ENCODE measurements at places on chromosomes 12 and 14.

DNA sequence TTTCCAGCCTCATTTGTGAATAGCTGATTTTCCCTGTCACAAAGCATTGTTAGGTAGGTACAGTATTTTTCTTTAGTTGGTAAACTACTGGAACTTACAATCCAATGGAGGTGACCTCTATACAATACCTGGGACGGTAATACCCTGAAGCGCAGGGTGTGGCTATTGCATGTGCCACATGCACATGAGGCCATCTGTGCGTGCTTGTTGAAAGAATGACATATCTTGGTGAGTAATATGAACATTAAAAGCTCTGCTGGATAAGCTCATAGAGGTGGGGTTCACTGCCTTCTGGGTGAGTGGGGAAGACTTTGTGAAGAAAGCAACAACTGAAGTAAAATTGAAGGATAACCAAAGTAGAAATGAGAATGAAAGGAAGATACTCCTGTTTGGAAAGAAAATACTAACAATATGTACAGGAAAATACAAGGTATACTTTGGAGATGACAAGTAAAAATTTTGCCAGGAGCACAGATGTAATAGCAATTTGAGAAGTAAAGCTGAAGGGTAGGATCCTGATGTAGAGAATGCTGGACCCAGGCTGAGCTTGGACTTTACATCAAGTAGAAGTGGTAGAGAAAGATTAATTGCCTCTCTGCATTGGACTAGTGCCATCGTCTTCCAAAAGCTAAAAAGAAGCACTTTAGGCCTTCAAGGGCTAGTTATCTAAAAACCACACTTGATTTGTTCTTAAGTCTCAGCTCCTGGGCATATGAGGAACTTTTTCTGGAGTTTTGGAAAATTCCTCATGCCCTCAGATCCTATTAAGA is 97.1 kb downstream of the SLC38A6 start:
- DNase-seq: no peak

DNA sequence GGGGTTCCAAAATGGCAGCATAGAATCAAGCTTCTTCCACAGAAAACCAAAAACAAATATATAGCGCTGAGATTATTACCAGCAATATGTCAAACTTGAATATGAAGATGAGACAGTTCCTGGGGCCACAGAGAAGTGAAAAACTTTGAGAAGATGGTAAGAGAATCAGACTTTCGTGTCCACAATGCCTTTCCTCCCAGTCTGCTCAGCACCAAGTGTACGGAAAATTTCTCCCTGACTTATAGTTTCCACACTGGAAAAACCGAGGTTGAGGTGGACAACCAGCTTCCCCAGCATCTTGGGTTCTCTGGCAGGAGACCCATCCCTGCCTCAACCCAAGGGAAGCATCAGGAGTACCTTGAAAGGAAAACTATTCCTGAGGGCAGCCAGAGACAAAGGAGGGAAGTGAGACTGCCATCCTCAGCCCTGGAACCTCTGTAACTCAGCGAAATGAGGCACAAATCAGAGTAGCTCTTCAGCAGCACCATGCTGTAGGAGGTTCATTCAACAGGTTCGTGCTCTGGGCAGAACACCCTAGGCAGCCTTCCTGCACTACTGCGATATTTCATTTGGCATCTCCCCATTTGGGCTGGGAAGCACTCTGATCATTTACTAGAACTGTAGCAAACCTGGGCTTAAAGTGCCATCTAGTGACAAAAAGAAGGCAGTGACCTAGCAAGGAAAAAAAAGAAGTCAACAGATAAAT is 52.4 kb upstream of the CAPRIN2 start:
- no peak for DNase-seq

GRCh38 chr12:77953528-77954205 is 123.0 kb downstream of the NAV3 start:
- no peak for DNase-seq

- no peak for DNase-seq
These were observed 42.5 kb downstream of the MARK3 start for GRCh38 chr14:103427485-103428443.

DNA sequence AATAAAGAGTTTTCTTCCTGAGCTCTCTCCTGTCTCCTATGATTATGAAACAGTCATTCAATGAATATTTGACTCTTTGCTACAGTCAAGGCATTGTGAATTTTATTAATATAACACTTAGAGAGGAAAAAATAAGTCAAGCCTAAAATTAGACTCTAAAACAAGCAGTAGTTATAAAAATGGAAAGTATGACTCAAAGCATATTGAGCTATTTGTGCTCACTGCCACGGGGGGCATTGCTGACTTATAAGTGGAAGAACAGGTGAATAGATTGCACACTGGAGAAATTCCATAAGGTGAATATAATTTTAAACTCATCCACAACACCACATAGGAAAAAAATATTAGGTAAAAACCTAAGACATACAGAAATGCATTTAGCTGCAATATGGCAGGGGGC is 87.7 kb upstream of the CCDC196 start:
- DNase-seq: no peak

DNA sequence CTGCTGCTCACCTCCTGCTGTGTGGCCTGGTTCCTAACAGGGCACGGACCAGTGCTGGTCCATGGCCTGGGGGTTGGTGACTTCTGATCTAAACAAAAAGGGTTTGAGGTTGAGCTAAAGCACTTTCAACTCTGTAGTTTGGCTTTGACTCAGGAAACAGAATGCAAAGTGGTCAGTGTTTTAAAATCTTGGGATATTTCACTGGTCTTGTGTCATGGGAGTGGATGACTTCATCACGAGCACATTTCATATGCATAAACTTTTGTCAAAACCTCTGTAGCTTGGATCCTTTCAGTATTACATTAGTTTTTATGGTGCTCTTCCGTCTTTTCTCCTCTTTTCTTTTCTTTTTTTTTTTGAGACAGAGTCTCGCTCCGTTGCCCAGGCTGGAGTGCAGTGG is 25.6 kb downstream of the FAM161B start:
- DNase-seq: no peak

- no peak for DNase-seq
These were observed 7.2 kb upstream of the SH2B3 start for GRCh38 chr12:111398530-111398929.

DNA sequence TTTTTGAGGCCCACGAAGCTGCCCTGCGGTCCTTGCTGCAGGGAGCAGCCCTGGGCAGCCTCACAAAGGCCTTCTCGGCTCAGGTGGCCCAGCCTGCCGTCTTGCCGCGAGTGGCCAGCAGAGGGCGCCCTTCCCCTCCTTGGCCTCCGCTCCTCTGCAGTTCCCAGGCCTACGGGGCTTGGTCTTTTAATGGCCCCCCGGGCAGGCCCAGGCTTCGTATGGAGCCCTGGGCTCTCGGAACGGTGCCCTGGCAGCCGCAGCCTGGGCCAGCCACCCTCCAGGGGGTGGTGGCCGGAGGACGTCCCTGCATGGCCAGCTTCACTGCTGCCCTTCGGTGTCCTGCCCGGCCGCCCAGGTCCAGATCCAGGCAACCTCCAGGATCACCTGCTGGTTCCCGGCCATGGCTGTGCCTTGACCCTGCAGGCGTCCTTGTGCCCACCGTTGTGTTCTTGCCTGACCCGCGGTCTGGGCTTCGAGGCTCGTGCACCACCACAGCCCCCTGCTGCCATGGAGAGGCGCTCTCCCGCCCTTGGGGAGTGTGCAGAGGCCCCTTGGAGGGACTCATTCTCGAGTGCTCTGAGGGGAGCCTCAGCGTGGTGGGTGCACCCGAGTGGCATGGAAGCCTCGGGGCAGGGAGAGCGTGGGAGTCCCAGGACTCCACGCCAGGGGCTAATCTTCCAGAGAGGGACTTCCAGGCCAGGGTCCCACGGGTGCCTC is 9.4 kb downstream of the ASPG start:
- no peak for DNase-seq

- DNase-seq: no peak
These were observed 65.0 kb downstream of the PITPNM2 start for GRCh38 chr12:123085730-123086487.

DNA sequence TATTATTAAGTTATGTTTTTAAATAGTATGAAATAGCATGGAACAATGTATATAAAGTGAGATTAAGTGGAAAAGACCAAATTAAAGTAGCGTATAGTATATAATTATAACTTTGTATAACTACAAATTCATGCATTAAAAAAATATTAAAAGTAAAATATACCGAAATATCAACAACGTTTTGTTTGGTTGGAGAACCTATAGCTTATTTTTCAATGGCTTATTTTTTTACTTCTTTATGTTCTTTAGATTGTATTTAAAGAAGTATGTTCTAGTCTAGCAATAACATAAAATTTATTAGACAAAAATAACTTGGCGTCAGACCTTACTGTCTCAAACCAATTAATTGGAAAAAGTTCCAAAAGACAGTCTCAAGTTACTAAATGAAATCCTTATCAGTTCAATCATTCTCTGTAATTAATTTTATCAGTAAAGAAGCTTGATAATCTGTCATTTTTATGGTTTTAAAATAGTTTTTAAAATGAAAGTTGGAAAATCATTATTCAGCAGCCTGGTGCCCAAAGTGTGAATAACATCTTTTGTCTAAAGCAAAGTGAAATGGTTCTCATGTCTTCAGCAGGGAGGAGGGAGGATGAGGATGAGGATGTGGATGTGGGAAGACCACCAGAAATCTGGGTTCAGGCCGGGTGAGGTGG is 46.7 kb downstream of the IRAK3 start:
- no peak for DNase-seq

GRCh38 chr12:115451780-115452736 is 768.1 kb upstream of the TBX3 start:
- DNase-seq: peak; percentile 8

GRCh38 chr12:122958198-122958888 is 7.9 kb downstream of the ABCB9 start:
- no peak for DNase-seq

- DNase-seq: no peak
These were observed 362.8 kb downstream of the CACNA1C start for GRCh38 chr12:2415568-2415944.

DNA sequence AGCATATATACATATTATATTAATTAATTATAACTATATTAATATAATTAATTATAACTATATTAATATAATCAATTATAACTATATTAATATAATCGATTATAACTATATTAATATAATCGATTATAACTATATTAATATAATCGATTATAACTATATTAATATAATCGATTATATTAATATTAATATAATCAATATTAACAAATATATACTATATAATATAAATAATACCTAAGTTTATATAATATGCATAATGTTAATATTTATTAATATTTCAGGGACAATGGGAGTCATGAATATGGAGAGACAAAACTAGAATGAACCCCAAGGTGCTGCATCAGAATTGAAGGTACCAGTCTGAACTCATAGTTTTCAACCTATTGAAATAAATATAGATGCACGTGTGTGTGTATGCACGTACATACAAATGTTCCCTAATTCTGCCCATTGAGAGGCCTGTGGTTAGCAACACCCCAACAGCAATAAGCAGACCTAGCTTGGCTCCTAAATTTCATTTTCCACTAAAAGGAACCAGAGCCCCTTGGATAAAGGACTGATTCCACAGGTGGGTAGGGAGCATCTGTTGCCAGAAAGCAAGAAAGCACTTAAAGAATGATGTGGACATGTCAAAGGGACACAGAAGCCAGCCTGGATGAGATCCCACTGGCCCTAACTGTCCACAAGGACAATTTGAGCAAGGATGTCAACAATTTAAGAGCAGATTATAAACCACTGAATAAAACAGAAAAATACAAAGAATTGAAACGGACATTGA is 21.3 kb downstream of the SSH1 start:
- no peak for DNase-seq

- DNase-seq: no peak
These were observed 8.2 kb downstream of the SINHCAF start for GRCh38 chr12:31317471-31318395.

DNA sequence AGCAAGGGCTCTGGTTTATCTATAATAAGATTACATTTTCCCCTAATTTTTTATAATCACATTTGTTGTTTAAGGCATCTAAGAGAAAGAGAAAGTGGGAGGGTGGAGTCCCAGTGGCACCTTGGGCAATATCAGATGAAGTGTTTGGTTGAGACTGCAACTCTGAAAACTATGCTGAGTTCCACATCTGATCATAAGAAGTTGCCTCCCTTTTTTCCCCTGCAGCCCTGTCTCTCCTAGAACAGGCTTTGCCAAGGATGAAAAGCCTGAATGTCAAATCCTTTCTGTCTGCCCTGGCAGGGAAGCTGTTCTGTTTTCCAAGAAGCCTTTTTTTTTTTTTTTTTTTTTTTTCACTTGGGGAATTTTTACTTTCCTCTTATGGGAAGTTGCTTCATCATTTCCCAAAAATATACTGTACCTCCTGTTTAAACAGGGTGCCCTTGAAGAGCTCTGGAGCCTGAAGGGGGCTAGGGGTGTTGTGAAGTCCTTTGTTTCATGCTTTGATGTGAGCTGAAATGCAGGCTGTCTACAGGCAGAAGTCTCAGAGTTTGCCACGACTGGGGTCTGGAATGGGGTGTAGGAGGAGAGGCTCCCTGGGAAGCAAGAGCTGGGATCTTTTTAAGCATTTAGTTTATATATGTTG is 71.3 kb downstream of the SUSD6 start:
- DNase-seq: no peak

DNA sequence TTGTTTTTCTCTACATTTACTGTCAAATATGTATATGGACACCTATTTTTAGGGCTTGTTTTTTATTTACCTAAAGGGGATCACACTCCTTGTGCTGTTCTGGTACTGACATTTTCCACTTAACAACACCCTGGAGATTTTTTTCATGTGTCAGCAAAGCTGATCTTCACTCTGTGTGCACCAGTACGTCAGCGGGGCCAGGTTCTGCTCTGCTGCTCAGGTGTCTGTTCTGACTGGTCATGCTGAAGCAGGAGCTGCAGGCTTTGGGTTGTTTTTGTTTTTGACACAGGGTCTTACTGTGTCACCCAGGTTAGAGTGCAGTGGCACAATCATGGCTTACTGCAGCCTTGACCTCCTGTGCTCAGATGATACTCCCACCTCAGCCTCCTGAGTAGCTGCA is 81.9 kb upstream of the CCND2 start:
- no peak for DNase-seq
